ENCODE measurements at places on chromosomes 5 and 9. TPM values are rescaled to one million over a fixed set of nuclear protein-coding genes. Genes with fewer than 3 reads are reported as not detected.

LCN1 gene
- 0.20 TPM for total RNA-seq

SPDL1 gene
- 11.6 TPM for total RNA-seq

IL9 gene
- total RNA-seq: not detected

SLC36A3 gene
- not detected for total RNA-seq

MSMP gene
- 0.43 TPM for total RNA-seq
